ENCODE measurements at places on chromosomes 2 and 18.

DNA sequence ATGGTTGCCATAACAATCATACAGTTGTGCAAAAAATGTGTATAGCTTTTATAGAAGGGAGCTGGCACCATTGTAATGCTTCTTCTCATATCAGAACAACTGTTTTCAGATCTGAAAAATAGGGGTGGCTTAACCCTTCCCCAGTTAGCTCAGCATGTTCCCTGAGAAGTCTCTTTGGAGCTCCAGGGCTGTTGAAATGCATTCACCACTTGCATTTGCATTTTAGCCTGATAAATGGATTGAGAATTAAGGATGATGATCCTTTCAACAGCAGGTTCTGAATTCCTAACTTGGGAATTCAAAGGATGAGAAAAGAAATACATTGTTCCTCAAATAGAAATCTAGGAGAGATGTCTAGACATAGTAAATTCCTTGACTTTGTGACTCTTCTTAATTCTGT, 181.7 kb upstream of the ALPP start:
- no peak for DNase-seq

DNA sequence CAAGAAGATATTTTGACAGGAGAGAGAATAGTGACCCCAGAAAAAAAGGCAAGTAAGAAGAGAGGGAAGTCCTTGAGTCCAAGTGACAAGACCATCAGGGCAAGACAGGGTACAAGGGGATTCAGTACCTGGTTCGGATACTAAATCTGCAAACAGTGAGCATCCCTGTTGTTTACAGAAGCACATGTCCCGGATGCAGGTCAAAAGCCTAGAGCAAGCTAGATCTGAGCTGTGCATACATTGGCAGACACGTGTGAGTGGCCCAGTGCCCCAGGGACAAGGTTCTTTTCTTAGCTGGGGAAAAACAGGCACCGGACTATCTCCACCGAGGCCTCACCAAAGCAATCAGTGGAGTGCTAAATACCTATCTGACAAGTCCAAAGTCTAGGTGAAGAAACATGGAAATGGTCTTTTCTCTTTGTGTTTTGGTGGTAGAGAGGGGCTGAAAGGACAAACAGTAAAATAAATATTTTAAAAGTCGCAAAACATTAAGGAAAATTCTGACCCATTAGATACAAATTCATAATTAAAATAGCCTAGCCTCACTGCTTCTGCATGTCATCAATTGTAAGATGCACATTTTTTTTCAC, 165.2 kb downstream of the SUCLG1 start:
- no peak for DNase-seq

- no peak for DNase-seq
These were observed 4.0 kb downstream of the DIPK1C start for GRCh38 chr18:74453016-74453566.

GRCh38 chr18:11339188-11339775, 189.9 kb upstream of the PIEZO2 start:
- DNase-seq: no peak

DNA sequence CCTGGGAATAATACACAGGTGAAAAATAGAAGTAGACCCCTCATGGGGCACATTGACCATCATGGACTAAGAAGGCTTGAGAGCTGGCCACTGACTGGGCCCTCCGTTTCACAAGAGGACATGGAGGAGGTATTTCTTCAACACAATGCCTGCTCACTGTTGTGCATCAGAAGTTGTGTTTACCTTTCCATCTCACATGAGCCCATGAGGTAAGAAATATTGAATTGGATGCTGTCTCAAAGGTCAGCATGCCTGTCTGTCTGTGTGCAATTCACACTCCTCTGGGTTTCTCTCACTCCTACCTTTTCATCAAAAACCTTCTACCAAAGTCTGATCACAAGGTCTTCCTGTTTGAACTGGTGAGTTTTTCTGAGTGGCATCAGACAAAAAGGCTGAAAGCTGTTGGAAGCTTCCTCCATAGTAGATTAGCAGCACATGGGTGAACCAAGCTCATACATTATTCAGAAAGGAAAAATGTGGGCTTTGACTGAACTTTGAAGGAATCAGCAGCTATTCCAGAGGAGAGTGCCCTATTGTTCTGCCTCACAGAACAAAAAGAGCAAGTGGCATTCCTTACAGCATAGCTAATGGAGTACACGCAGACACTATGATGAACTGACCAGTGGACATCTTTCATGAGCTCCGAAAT, 143.2 kb upstream of the RND3 start:
- DNase-seq: no peak

GRCh38 chr2:16293398-16293797, 353.0 kb downstream of the MYCN start:
- DNase-seq: no peak

All from tongue (tissue), 3 donors.